ENCODE measurements at places on chromosomes 16 and 17.

DNA sequence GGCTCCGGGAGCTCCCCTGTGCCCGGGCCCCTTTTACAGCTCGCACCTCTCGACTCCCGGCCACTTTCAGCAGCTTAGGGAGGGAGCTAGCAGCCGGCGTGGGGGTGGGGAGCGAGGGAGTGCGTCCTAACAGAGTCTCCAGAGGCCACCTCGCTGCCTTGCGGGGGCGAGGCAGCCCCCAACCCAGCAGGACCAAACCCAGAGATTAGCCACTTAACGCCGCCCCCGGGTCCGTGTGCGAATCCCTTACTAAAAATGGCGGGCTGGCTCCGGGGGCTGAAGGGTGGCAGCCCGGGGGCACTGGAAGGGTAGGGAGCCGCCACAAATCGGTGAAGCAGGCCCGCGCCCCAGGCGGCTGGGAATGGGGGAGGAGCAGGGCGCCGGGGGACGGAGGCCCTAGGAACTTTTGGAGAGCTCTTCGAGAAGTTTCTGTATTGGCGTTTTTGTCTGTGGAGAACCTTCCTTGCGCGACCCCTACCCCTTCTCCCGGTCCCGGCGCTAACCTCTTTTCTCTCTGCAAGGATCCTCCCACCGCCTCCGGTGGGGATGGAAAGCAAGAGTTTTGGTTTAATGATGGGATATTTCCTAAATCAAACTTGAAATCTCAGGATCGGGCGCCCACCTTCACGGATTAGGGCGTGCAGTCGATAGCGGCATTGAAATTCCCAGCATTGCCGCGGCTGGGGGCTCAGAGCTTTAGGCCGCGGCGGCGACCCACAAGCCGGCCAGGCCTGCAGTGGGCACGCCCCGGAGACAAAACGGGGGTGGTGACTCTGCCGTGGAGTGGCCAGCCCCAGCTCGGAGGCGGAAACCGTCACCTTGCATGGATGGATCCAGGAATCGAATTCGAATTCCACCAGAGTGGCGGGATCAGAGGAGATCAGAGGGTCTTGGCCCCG lies 793 bp upstream of the IRX3 start:
- DNase-seq, result no peak

DNA sequence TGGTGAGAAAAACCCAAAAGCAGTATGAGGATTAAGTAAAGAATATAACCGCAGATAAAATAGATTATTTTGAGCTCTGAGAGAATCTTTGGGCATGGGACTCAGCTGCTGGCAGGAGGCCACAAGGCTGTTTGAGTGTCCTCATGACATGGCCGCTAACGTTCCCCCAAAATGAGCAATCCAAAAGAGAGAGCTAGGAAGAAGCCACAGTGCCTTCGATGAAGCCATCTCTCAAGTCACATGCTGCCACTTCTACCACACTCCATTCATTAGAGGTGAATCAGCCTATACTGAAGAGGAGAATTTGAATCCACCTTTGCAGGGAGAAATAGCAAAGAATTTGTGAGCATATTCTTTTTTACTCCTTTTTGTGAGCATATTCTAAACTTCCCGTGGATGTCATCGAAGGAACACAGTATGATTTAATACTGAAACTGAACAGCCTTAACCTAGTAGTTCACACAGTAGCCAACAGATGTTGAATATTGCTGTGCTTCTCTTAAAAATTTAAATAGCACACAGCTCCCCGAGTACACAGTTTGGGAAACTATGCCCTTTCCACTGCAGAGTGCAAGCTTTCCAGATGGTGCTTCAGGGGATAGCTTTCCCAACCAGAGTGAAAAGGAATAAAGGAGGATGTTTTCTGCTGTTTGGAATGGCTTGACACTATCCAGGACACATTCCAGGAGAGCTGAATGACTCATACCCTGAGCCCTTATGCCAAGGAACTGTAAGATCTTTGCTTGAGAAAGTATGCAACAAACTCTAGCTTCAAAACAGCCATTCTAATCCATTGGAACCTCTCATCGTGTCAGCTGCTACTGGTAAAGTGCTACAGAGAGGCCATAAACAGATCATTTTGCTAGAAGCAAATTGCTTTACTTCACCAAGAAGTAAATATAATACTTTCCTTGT lies 33.9 kb downstream of the ANKFY1 start:
- DNase-seq, result no peak

- DNase-seq, result no peak
Observed at GRCh38 chr16:13680021-13680889, 239.7 kb upstream of the ERCC4 start.

GRCh38 chr17:79617304-79617703 lies 6.5 kb upstream of the RBFOX3 start:
- DNase-seq, result no peak

DNA sequence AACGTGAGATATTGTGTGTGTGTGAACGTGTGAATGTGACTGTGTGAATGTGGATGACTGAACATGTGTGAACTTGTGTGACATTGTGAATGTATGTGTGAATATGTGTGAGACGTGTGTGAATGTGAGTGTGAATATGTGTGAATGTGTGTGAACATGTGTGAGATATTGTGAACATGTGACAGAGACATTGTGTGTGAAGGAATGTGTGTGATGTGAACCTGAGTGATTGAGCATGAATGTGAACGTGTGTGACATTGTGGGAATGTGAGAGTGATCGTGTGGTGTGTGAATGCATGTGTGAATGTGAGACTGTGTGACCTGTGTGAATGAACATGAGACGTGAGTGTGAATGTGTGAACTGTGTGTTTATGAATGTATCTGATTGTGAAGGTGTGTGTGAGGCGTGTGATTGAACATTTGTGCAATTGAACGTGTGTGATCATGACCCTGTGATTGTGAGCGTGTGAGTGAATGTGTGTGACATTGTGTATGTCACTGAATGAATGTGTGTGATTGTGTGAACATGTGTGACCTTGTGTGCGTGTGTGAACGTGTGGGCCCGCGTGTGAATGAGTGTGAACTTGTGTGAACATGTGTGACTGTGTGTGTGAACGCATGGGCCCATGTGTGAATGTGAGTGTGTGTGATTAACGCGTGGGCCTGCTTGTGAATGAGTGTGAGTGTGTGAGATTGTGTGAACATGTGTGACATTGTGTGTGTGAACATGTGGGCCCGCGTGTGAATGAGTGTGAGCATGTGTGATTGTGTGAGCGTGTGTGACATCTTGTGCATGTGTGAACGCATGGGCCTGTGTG lies 23.2 kb upstream of the GSE1 start:
- DNase-seq, result no peak

- no peak for DNase-seq
Observed at GRCh38 chr16:52568983-52569690, 22.2 kb upstream of the TOX3 start.

- DNase-seq, result no peak
Observed at GRCh38 chr16:64892835-64893785, 228.8 kb downstream of the CDH11 start.

GRCh38 chr17:66981983-66982508 lies 17.5 kb downstream of the CACNG4 start:
- DNase-seq, result no peak

DNA sequence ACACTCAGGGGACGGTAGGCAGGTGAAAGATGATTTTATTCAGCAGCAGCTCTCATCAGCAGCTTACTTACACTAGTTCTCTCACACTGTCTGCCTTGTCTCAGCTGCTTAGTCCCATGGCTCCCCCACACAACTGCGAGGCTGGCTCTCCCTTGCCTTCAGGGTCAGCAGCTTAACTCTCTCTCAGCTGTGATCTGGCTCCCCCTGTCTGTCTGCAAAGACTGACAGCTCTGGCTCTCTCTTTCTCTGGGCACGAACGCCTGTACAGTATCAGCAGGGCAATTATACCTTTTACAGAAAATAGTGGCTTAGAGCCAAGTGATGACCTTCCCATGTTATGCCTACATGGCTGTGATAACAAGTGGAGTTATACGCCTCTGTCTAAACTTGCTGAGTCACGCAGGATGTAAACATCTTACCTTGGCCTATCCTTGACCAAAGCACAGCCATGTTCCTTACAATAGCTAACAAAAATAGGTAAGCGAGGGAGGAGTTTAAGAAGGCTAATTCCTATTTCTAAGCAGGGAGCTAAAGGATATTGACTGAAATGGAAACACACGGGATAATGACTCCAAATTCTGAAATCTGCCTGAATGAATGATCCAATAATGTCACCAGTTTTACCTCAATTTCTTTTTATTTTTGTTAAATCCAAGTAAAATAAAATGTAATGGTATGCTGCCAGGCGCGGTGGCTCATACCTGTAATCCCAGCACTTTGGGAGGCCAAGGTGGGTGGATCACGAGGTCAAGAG lies 1.1 kb upstream of the NDUFAB1 start:
- no peak for DNase-seq

DNA sequence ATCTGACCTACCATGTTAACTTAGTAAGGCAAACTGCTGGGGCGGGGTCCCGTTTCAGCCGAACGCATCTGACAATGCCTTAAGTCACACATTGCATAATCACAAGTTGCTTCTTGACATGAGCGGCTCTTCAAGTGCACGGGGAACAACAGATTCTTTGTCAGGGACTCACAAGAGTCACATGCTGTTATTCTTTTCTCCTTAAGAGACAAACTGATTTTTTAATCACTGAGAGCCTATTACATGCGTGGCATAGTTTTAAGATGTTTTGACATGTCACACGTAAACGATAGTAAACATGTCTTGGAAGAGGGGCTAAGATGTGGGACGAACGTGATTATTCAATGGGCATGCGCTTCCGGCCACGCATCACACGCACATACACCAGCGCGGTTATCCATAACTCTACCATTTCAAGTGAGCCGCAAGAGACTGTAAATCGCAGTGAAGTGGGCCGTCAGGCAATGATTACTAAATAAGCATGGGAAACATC lies 63.4 kb downstream of the ADCY9 start:
- DNase-seq, result no peak

DNA sequence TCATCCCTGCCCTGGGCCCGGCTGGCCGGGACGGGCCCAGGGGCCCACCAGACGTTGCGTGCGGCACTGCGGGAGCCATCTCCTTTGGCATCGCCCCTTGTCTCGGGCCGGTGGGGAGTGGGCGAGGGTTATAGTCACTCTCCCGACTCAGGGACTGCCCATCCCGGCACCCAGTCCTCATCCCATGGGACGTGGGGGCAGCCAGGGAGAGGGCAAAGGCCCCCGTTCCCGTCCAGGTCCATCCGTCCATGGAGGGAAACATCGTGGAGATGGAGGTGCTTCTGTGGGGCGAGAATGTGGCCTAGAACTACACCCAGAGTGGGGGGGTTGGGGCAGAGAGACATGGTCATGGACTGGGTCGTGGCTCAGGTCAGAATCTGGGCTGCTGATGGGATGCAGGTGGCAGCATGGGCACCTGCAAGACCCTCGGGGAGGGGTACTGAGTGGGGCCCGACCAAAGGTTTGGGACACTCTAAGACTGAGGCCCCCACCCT lies 2.4 kb upstream of the WDR90 start:
- no peak for DNase-seq

DNA sequence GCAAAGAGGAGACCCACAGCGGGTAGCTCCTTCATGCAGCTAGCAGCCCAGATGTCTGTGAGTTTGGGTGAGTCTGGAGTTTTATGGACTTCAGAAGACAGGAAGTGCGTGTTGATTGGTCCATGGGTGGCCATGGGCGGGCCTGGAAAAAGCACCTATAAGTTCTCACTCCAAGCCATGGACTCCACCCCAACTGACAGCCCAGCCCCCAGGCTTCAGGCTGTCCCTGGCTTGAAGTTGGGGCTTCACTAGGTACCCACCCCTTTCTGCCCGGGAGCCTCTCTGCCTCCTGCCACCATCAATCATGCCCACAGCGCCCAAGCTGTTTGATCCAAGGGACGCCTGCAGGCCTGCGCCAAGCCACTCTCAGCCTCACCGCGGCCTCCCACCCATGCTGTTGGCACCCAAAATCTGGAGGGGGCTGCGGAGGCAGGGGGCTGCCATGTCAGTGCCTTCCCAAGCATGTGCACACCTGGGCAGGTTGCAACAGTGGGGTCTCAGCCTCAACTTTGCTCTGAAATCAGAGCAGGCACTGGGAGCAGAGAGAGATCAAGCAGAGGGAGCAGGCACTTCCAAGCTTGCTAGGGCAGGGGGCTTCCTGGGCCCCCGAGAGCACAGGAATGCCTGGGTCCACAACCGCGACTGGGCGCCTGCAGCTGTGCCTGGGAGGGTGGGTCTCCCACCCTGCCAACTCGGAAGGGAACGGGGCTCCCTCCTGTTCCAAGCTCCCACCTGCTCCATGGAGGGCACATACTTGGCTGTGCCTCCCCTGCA lies 1503.7 kb downstream of the CDH11 start:
- DNase-seq, result no peak

- no peak for DNase-seq
Observed at GRCh38 chr17:42248351-42249179, 27.6 kb downstream of the STAT5B start.

DNA sequence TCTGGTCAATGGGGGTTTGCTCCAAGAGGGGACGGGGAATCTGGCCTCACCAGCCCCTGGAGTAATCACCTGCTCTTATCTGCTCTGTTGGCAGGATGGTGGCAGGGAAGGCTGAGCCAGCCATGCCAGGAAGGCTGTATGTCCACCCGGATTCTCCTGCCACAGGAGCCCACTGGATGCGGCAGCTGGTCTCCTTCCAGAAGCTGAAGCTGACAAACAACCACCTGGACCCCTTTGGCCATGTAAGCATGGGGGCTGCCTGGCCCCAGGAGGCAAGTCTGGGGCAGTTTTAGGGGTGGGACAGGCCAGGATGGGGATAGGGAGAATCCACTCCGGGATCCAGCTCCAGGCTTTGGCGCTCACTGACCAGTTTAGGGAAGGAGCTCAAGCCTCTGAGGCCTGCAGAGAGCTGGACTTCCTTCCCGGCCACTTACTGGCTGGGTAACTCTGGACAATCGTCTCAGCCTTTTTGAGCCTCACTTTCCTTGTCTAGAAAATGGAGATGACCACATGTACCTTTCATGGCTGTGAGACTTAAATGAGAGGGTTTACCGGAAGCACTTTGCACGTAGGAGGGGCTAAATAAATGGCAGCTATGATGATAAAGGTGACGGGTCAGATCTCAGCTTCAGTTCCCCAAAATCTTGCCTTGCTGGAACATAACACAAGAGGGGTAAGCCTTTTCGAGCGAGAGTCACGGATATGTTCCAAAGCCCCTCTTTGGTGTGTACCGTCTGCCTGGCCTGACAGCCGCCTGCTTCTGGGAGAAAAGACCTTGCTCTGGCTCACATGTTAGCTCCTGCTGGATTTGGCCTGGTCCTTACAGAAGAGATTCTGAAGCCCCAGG lies 15.4 kb downstream of the TBX4 start:
- no peak for DNase-seq

- DNase-seq, result no peak
Observed at GRCh38 chr17:1100382-1100781, 79.4 kb downstream of the ABR start.
